CD4-positive, alpha-beta memory T cell (primary cell): ENCODE measurements at places on chromosomes 2 and 18. TPM values are rescaled to one million over a fixed set of nuclear protein-coding genes. Genes with fewer than 3 reads are reported as not detected.

- DNase-seq: no peak
Measured at GRCh38 chr18:76233876-76234675, 261.0 kb downstream of the ZNF516 start.

The DHRS9 gene
- 0.32 TPM for total RNA-seq

DNA sequence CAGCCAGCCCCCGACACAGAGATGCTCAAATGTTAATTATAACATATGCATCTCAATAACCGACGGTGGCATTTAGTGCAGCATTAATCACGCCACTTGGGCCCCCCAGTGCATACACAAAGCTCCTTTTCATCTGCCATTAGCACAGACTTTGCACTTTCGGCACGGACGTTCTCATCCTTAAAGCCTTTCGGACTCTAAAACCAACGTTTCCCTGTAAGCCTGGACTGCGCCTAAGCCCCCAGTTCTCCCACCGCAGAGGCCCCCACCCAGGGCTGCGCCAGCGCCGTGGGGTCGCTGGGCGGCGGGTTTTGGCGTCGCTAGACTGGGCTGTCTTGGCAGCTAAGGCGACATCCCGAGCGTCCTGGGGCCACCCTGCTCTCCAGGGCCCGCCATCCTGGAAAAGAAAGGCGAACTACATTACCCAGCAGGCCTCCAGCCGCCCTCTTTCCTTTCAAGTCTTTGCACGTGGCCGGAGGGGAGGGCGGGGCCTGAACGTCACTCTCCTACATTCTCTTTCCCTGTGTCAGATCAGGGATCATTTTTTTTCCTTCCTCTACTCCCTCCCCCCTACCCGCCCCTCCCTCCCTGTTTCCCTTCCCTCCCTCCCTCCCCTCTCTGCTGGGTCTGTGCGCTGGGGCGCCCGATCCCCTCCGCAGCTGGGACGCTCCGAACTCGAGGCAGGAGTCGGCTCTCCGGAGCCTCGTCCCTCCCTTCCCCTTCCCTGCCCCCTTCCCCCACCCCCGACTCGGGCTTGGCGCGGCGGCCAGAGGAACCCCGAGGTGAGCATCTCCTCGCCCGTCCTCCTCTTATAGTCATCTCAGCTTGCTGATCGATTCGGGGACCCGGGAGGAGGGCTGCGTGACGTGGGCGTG is at the start of gene CTIF:
Gene CTIF, plus strand, starts transcription at position 501 of the 875 bp plus-strand sequence. CDS start 80,535 bp downstream, outside the sequence.
- peak; percentile 52 for DNase-seq

The SCG2 gene
- not detected for total RNA-seq

DNA sequence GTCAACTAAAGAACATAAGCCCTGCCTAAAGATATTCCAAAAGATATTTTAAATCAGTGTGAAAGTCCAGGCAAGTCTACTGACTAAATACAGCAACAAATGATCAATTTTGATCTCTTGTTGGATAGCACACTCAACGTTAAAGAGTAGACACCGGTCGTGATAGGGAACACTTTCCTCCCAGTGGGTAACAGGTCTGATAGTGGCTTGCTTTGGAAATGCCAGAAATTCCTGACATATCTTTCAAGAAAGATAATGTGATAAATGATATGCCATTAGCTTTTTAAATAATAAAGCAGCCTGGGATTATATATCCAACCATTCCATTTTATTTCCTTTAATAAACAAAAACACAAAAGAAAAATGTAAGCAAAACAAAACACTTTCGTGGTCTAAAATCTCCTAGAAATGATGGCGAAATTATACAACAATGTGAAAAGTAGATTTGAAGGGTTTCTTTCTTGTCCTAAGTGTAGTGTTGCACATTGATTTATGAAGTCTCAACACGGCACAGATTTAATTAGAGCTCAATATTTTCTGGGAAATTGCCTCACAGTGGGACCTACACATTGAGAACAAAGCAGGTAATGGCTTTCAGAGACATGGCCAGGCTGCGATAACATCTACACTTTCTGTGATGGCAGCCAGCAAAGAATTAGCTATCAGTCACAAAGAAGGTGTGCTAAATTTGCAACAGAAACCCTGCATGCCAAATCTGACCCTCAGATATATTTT is 158.6 kb downstream of the PPP1R1C start:
- no peak for DNase-seq

The ACKR3 gene
- total RNA-seq: 4.2 TPM

- no peak for DNase-seq
Measured at GRCh38 chr18:3444954-3445353, 5.0 kb upstream of the TGIF1 start.

The PASK gene
- 309 TPM for total RNA-seq

DNA sequence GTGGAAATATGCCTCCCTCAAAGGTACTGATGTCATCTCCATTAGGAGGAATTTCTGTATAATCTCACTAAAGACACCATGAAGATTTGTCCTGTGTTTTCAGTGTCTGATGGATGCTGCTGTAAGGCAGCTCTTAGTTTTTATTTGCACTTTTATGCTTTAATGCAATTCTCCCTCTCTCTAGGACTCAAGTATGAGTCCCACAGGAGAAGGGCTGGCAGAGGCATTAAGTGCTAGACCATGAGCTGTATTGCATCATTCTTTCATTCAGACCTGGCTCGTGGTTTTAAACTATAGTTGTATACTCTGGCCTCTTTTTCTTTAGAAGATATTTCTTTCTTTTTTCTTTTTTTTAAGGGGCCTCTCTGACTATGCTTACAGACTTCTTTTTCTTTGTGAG is 805.6 kb downstream of the DPP10 start:
- DNase-seq: no peak

GRCh38 chr2:158644139-158644538 is 151.0 kb upstream of the DAPL1 start:
- DNase-seq: no peak

GRCh38 chr2:153228904-153229303 is 249.7 kb downstream of the RPRM start:
- no peak for DNase-seq

- DNase-seq: no peak
Measured at GRCh38 chr18:42915299-42915698, 200.2 kb downstream of the RIT2 start.
